OCI-M1 (cell line): ENCODE measurements at places on chromosomes 4 and X.
A peak's percentile ranks its signal among the peaks of the same experiment; 100 is the strongest.

GRCh38 chr4:129189630-129190029 is 93.7 kb downstream of the C4orf33 start:
- peak; percentile 39 for DNase-seq

GRCh38 chr4:97987019-97987648 is 156.1 kb downstream of the STPG2 start:
- peak; percentile 66 for DNase-seq

- DNase-seq, result no peak
These were observed 730.1 kb downstream of the CCSER1 start for GRCh38 chr4:90857081-90857820.

DNA sequence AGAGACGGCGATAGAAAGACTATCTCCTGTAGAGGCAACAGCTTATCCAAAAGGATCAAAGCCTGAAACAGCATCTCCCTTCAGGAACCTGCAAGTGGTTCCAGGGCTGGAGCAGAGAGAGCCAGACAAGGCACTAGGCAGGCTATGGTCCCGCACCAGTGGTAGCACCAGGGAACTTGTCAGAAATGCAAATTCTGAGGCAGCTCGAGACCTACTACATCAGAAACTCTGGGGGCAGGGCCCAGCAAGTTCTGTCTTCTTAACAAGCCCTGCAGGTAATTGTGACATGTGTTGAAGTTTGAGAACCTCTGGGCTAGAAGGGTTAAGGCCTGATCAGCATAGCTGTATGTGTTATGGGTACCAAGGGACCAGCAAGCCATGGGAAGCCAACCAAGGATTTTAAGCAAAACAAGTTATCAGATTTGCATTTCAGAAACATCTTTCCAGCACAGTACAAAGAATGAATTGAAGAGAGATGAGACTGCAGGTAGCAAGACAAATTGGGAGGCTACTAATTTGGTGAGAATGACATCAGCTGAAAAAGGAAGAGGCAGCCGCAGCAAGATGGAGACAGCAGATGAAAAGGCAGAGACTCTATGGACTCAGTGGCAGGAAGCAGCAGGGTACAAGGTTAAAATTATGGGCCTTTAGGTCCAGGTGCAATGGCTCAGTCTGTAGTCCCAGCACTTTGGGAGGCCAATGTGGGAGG is 139.7 kb downstream of the TSPAN5 start:
- DNase-seq, result no peak

DNA sequence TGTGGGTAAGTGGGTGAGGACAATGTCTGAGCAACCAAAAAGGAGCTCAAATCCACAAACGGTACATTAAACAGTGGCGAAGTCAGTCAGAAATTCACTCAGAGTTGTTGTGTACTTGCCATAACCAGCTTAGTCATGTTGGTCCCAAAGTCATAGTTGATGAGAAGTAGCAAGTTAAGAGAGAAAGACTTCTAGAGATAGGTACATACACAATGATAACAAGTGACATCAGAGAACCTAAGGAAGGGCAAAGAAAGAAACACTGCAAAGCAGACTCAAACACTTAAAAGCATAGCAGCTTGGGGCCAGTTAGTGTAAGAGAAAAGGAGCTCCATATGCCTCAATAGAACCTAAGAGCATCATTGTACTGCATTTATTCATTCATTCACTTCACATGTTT is 30.2 kb downstream of the DYNLT3 start:
- DNase-seq, result no peak

DNA sequence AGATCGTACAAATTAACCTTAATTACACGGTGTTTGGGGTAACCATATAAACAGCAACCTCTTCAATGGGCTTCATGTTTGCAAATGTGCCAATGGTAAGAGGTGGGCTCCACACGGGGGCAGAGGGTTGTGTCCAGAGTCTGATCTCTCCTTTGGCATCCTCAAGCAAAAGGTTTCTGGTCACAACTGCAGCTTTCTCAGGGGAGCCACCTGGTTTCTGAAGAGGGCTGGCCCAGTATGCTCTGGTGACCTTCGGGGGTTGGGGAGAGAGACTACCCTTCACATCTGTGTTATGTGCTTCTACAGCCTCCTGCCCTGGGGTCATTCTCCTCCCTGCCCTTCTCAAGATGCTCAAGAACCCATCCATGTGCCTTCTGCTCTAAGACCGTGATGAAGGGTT is 259.6 kb downstream of the CRLF2 start:
- DNase-seq, result no peak

DNA sequence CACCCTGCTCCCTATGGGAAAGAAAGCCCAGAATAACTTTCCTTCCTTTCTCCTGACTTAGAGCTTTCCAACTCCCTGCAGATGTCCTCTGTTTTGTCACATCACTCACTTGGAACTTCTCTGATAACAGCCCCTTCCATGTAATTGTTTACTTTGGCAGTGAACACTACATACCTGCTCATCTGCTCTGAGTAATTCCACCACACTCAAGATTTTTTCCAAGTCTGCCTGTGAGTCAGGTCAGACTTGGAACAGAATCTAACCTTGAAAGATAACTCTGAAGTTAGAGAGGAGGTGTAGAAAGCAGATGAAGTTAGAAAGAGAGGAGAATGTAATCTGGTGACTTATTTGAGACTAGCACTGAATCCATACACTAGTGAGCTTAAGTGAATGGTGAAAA is 7.4 kb downstream of the MAGEB10 start:
- no peak for DNase-seq

DNA sequence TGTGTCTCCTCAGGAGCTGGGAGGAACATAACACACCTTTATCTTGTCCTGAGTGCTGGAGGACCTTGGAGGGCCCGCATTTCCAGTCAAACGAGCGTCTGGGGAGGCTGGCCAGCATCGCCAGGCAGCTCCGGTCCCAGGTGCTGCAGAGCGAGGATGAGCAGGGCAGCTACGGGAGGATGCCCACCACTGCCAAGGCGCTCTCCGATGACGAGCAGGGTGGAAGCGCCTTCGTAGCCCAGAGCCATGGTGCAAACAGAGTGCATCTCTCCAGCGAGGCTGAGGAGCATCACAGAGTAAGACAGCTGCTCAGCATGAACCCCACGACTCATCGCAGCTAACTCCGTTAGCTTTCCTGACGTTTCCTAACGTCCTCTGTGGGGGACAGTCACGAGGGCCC is 430 bp downstream of the TRIML1 start:
- no peak for DNase-seq

DNA sequence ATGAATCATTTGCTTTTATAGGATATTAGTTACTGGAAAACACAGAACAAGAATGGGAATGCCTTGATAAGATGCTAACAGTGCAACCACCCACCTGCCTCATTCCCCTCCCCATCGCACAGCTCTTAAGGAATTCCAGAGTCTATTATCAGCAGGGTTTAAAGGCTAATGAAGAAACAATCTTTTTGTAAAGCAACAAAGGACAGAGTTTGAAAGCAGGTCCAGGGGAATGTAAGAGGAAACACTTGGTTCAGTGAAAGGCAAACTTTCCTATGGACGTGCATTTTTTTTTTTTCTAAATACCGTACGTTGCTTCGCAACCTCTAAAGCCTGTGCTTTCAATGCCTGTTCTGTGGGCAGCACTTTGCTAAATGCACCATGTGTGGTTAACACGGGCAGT is 92.5 kb downstream of the GPR50 start:
- DNase-seq, result no peak

DNA sequence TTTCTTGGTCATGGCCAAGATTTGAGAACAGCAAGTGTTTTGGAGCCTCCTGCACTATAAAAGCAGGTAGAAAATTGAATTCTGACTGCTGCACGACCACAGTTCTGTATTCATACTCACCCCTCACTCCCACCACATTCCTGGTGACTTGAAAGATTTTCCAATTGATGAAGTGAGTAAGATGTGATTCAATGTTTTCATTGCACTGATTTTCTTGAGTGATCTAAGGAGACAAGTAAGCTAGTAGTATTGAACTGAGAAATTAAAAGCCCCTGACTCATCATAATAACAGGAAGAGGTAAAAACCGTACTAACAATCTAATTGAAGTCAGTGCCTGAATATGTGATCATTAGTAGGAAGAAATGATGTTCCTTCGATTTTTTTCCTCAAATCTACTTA is 6.1 kb upstream of the SEC24D start:
- no peak for DNase-seq

DNA sequence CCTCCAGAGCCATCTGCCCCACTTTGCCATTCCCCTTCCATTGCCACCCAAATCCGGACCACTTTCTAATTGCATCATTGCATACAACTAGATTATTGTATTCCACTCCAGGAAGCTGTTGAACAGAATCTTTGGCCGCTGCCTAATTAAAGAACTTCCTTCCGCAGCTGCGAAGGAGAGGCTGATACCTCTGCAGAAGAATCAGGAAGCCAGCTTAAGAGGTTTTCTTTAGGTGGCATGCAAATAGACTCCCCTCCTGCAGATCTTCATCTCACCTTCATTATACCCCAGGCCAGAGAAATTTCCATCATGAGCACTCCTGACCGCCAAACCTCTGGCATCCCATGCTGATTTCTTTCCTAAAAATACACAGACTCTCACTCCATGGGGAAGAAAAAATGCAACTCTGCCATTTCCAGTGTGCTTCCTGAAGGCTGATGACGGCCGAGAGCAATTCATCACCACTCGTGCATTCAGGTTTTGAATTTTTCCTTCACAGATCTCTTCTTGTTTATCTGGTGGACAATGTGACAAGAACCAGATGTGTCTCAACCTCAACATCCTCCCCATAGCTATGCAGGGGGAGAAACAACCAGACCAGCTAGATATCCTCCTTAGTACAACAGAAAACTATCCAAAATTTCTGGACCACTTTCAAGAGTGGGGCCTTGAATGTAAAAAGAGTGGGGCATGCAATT is 31.2 kb downstream of the LGI2 start:
- no peak for DNase-seq

GRCh38 chr4:137474711-137475301 is 57.5 kb downstream of the PCDH18 start:
- peak; percentile 68 for DNase-seq

DNA sequence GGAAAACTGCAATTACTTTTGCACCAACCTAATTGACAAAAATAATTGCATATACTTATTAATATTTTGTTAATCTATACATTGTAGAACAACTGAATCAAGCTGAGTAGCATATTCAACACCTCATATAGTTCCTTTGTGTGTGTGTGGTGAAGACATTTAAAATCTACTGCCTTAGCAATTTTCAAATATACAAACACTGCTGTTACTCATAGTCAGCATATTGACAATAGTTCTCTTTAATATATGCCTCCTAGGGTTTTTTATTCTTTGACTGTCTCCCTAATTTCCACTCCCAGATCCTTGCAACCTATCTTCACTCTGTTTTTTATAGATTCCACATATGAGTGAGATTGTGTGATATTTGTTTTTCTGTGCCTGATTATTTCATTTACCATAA is 426.8 kb downstream of the PPARGC1A start:
- DNase-seq, result no peak

DNA sequence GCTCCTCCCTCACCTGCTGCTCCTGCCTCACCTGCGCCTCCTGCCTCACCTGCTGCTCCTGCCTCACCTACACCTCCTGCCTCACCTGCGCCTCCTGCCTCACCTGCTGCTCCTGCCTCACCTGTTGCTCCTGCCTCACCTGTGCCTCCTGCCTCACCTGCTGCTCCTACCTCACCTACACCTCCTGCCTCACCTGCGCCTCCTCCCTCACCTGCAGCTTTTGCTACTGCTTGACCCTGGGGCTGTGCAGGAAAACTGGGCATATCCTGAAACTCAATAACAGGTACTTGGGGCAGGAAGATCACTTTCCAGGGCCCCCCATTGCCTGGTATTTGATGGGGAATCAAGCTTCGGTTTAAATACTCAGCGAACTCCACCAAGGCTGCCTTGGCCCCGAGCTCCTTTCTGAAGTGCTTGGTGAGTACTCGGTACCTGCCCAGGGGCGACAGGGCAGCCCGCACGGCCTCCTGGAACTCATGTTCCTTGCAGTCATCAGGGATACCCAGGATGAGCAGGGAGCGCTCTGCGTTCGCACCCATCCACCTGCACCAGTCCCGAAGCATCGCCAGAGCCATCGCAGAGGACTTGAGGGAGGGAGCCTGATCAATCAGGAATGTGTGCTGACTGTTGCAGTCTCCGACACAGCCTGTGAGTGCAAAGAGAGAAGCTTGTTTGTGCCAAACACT is 2.7 kb downstream of the PNMA6E start:
- no peak for DNase-seq

DNA sequence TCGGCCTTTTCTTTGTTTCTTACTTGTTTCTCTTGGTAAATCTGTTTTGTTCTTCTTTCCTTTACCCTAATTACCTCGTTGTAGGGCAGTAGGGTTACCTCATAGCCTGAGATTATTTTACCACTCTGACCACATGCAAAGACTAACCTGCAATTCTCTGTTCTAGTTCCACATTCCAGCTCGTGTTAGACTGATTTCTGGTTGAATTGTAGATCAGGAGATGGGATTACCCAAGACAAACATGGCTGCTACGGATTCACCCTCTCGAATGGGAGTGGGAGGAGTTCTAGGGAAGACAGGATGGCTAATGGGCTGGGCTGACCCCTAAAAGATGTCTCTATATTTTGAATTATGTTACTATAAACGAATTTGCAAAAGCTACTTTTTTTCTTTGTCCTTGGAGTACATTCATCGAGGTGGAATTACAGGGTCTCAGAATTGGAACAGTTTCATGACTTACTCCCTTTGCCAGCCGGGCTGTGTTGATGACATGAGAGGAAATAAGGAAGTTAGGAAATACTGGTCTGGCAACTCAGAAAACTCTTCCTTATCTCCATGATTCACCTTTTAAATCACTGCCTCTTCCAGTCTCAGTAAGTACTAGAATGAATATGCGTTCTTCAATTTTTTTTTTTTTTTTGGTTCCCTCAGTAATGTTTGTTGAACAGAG is 36.7 kb upstream of the FBXW7 start:
- peak; percentile 89 for DNase-seq

DNA sequence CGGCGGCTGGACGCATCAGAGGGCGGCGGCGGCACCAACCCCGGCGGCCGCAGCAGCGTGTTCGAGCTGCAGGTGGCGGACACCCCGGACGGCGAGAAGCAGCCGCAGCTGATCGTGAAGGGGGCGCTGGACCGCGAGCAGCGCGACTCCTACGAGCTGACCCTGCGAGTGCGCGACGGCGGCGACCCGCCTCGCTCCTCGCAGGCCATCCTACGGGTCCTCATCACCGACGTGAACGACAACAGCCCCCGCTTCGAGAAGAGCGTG is 1.9 kb downstream of the PCDH7 start:
- no peak for DNase-seq

- DNase-seq, result no peak
These were observed 643 bp downstream of the SRP72 start for GRCh38 chr4:56468097-56468422.

- DNase-seq, result no peak
These were observed 41.8 kb downstream of the QDPR start for GRCh38 chr4:17469931-17470674.

GRCh38 chr4:40755616-40756015 is 5.9 kb downstream of the NSUN7 start:
- no peak for DNase-seq
